ENCODE measurements at places on chromosomes 5 and 9.

- DNase-seq: no peak
These were observed 663.2 kb downstream of the TLR4 start for GRCh38 chr9:118367383-118367782.

GRCh38 chr5:178232124-178232919 is at the start of gene PHYKPL:
Gene PHYKPL (minus strand): TSS chr5:178232802. CDS start chr5:178232550, 252 bp downstream.
- DNase-seq: peak; percentile 84

GRCh38 chr9:87350915-87351314 is 146.8 kb upstream of the DAPK1 start:
- peak; percentile 71 for DNase-seq

DNA sequence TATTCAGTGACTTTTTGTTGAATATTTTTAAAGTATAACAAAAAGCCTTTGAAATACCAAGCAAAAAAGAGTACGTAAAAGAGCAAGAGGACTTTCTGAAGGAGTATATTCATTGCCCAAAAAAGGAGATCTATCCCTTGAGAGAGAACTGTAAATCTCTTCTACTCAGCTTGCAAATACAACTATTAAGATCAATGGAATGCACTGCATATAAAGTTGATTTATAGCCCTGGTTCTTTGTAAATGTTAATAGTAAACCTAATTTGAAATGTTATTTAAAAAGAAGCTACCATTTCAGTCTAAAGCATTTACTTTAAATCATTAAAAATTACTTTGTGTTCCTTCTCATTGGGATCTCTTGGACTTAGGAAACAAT is 168.1 kb downstream of the PDE4D start:
- no peak for DNase-seq

DNA sequence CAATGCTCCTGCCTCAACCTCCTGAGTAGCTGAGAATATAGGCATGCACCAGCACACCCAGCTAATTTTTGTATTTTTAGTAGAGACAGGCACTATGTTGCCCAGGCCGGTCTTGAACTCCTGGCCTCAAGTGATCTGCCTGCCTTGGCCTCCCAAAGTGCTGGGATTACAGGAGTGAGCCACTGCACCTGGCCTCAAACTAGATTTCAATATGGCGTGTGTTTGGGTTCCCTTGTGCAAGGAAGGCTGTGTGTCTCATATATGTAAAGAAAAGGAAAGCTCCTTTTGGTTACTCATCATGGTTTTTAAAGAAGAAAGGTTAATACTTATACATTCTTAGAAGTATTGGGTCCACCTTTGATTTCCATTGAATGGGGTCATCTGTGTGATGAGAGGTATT is 70.7 kb downstream of the ANKRD33B start:
- no peak for DNase-seq

DNA sequence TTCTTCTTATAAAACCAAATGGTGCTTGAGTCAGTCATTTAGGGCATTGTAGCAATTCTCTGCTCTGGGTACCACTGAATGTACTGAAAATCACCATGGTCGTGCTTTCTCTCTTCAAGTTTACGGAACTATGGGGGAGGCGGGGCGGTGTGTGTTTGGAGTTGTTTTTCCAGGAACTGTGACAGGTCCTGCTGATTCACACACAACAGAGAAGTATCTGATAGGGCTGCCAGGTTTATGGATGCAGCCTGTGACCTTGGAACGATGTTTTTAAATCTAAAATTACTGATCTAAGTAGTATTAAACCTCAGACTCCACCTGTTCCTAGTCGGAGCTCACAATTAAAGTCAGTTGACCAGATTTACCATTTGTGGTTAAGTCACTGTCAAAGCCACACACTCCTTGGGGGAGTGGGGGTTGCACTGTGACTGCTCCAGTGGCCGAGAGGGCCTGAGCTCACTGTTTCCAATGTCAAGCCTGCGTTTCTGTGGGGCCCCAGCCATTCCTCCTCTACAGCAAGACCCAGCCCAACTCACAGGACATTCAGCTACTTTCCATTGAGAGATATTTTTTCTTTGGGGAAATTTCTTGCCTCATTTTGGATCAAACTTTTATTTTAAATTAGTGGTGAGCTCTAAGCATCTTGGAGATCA is 44.4 kb downstream of the GADD45G start:
- no peak for DNase-seq

DNA sequence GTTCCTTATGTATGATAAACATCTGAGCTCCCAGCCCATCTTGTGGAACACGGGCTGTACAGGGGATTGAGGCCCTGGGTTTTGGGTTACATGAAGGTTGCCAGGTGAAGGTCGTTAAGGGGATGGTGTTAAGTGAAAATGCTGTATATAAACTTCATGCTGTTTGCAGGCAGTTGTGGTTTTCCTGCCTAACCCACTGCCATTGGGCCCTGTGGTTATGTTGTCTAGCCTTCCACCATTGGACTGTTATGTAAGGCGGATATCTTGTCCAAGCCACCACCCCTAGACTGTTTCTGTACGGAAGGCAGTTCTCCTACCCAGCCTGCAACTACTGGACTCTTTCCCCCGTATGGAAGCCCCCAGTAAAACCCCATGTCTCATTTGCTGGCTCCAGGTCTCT is 246.1 kb downstream of the KIF4B start:
- DNase-seq: no peak

- no peak for DNase-seq
These were observed 29.2 kb upstream of the GTF2H2C start for GRCh38 chr5:69530561-69531405.

DNA sequence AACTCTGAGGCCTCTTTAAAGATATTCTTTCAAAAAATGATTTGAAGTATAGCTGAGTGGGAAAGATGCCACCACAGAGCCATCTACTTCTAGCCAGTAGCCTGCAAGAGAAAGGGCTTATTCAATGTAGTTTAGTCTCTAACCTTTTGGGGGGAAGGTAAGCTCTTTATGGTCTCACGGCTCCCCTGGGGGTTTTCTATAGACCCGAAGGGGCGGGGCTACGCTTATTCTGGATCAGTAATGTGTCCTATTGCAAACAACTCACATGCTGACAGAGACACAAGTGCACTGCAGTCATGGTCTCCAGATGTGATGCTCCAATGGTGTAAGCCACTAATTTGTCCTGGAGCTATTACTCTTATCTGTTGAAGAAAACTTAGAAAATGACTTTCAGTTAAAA is 53.4 kb upstream of the RPS23 start:
- no peak for DNase-seq

GRCh38 chr5:123517476-123517875 is 5.5 kb downstream of the CSNK1G3 start:
- no peak for DNase-seq

DNA sequence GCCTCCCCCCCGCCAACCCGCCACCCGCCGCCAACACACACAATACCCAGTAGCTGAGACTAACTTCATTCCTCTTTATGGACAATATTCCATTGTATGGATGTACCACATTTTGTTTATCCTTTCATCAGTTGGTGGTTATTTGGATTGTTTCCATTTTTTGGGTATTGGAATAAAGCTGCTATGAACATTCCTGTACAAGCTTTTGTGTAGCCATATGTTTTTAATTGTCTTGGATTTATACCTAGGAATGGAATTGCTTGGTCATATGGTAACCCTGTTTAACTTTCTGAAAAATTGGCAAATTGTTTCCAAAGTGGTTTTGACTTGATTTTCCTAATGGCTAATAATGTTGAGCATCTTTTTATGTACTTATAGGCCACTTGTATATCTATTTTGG is 4.9 kb upstream of the UBTD2 start:
- peak; percentile 58 for DNase-seq

DNA sequence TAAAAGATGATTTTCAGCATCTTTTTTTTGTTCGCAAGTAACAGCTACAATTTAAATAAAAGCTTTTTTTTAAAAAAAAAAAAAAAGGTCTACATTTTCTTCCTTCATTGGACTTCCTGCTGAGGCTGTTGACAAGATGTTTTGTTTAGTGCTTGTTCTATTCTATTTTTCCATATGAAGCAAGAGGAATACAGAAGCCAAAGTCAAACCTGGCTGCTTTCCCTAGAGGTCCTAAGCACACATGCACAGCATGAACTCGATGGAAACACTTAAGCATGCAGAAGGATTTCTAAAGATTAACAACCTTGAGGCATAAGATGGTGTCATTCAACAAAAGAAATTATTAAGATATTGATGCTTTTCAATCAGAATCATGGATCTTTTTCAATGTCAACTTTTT is 105.1 kb downstream of the ADCY2 start:
- no peak for DNase-seq

DNA sequence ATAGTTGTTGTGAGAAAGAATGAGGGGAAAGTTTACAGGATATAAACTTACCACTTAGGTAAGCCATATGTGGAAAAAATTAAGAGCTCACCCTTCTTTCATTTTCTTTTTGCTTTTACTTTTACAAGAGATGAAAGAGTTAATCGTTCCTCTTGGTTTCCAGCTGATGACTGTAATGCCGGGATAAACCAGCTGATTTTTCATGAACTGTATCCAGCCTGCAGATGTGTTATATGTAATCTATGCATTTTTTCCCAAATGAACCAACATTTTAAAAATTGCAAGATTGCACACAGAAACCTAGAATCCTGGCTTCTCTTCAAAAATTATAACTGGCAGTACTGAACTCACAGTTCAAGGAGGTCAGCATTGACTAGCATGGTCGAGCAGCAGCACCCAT is 185.9 kb downstream of the GRIA1 start:
- peak; percentile 7 for DNase-seq

GRCh38 chr9:19456996-19457692 is 48.3 kb downstream of the ACER2 start:
- peak; percentile 92 for DNase-seq

GRCh38 chr5:73022471-73023169 is 66.8 kb downstream of the FCHO2 start:
- peak; percentile 64 for DNase-seq

GRCh38 chr5:112738191-112738560 is 491 bp downstream of the APC start:
- DNase-seq: peak; percentile 25

GRCh38 chr9:105854026-105854782 is 159.9 kb downstream of the TMEM38B start:
- DNase-seq: peak; percentile 22

DNA sequence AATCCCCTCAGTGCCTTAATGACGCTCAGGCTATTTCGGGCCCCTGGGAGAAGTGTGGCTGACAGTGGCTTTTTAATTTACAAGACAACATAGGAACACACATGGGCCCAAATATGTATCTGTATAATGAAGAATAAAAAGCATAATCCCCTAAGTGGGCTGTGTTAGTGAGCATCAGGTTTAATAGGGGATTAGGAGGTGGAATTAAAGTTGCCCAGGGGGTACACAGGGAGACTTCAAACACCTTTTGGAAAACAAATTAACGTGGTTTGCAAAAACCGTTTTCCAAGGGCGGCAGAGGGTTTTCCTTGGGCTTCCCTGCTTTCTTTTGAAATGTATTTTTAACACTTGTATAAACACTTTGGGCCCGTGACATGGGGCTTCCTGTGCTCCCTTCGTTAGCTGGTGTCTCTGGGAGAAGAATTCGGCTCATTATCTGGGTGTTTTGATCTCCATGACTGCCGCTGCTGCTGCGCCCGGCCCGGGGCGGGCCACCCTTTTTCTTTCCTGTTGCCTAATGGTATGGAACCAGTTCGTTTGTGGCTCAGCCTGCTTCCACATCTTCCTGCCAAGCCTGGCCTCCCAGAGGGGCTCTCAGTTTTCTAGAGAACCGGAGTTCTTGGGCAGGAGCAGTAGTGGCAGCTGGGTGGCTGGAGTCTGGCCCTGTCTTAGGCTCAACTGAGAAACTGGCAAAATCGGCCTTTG is 173.0 kb downstream of the MACROH2A1 start:
- no peak for DNase-seq

DNA sequence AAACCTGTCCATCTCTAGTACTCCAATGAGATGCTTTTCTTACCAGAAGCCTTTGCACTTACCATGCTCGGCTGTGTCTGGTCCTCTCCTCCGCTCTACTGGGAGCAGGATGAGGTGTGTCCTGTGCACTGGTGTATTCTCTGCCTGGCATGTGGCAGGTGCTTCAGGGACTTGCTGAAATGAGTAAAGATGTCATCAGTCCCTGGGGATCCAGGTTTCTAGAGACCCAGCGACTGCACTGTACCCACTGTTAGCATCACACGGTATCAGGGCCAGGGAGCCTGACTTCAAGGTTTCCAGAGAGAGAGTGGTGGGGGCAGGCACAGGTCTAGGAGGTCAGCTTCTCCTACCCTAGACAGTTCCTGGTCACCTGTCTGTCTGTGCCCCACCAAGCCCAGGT is 10.5 kb downstream of the PTTG1 start:
- DNase-seq: no peak

DNA sequence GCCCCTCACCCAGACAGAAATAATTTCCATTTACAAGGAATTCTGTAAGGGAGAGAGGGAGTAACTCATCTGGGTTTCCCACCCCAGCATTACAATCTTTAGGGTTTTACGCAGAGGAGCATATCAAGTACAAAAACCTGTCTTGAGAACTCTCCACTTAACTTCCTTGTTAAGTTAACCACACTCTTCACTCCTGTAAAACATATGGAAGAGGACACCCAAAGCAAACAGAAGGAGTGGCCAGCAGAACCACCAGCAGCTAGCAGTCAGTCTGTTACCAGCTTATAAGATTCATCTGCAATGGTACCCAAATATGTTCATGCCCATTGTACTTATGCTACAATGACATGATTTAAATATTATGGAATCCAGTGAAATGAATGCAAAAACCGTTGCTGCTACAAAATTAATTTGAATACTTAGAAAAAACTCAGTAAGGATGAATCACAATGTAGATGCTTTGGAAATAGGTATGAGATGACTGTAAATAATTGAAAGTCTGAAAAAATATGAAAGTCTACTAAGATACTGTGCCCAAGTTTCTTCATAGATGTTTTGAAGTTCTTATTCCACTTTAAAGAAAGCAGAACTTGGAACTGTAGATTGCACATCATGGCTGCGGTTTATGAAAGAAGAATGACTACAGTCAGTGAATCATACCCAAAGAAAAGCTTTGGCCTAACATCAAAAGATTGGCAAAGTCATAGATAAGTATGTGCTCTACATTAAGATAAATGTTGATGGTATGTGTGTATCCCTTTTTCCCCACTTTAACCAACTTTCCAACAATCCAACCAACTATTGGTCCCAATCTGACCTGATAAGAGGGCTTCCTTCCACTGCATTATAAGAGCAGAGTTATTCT is 233.6 kb downstream of the ACTL7B start:
- DNase-seq: peak; percentile 59

GRCh38 chr5:16461782-16462181 is 3.8 kb downstream of the ZNF622 start:
- peak; percentile 88 for DNase-seq

DNA sequence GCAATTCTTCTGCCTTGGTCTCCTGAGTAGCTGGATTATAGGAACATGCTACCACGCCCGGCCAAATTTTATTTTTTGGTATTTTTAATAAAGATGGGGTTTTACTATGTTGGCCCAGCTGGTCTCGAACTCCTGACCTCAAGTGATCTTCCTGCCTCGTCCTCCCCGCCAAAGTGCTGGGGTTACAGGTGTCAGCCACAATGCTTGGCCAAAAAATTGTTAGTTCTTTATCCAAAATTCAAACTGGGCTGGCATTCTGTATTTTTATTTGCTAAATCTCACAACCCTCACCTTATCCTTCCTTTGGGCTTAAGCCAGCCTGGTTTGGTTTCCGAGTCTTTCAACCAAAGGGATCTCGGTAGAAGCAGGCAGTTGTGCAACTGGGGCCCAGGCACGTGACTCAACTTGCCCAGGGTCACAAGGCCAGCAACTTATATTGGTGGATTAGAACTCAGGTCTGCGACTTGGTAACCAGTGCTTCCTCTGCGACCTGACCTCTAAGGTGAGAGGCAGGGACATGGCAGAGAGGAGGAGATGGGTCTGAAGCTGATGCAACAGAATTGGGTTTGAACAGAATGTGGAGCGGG is 26.5 kb upstream of the BOD1 start:
- no peak for DNase-seq

GRCh38 chr9:124042201-124042721 is 30.7 kb downstream of the LHX2 start:
- DNase-seq: no peak

- DNase-seq: peak; percentile 57
These were observed 1.5 kb downstream of the SPAAR start for GRCh38 chr9:35910613-35911359.

Data from adipocyte (in vitro differentiated cells).